ENCODE measurements at places on chromosomes 7 and 10.

GRCh38 chr7:131100357-131101054 lies 227.2 kb upstream of the MKLN1 start:
- DNase-seq = no peak

- no peak for DNase-seq
Observed at GRCh38 chr7:35336444-35336843, 82.5 kb upstream of the TBX20 start.

DNA sequence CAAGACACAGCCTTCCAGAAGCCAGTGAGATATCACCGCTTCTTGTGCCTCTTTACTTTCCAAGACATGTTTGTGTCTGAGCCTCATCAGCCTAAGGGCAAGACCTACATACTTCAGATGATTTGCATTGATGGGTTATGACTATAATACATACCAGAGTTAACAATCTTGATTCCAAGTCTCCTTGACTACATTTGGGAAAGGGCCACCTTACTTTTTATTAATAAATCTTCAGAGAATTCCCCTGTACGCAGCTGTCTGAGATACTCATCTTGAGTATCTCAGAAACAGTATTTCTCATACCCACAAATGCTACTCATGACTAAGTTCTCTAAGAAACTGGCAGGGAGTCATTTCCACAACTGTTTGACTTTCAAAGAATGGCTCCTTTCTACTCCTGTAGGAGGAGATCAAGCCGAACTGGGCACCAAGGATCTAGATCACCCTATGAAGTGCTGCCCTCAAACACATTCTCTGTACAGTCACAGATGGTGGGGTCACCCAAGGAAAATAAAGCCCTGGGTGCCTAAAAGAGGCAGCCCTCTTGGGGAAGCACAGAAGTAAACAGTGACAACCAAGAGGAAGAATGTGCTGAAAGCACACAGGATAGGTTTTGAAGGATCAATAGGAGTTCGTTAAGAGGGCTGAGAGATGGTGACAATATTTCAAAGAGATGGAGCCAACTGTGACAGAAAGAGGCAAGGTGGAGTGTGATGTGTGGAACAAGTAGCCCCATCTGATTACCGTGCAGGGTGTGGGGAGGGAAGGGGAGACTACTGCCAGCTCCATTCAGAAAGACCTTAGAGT lies 138.9 kb downstream of the JAZF1 start:
- DNase-seq = no peak

DNA sequence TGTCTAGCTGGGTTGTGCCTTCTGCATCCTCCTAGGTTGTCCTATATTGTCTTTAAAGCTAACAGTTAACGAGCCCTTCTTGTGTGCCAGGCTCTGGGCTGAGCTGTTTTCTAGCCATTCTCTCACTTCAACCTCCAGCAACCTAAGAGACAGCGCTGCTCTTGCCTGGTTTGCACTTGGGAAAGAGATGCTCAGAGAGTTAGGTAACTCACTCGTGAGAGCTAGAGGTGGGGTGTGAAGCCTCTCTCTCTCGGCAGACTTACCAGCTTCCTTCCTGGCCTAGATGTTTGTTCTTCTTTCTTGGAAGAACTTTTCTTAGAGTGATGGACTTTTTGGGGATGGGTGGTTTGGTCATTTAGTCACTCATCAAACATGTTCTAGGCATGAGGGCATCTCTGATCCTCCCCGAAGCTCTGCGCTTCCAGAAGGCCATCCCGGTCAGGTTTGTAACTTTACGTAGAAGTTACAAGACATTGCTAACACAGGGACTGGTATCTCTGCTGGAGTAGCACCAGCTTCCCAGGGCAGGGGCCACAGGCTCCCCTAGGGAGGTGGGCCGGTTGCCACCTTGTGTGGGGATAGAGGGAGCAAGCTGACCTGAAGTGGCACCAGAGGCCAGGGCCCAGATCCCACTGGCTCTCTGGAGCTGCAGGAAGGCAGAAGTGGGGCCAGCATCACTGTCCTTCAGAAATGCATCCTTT lies 14.3 kb downstream of the TSPAN15 start:
- DNase-seq = no peak

DNA sequence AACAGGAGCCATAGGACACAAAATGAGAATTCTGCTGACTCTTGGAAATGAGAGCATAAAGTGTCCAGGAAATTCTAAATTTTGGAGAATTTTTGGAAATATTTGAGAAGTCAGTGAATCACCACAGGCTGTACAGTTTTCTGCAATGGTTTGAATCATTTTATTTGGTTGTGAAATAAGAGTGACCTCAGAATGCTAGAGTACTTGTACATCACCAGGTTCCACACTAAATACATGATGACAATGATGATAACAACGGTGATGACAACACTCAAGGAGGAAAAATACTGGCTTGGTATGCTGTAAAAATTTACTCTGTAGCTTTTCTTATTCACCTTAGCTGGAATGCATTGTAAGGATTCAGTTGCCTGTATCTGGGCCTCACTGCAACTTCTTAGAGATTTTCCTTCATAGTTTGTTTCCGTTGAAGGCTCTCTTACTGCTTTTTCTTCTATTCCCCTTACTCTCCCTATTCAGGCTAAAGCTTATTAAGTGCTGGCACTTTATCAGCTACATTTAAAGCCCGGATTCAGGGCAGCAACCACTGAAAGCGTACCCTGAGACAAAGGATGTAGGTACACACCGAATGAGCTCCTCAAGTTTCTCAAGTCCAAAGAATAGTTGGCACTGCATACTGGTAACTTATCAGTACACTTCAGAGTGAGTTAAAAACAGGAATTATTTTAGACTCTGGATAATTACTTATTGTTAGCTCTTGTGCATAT lies 30.2 kb upstream of the NME8 start:
- DNase-seq = no peak

DNA sequence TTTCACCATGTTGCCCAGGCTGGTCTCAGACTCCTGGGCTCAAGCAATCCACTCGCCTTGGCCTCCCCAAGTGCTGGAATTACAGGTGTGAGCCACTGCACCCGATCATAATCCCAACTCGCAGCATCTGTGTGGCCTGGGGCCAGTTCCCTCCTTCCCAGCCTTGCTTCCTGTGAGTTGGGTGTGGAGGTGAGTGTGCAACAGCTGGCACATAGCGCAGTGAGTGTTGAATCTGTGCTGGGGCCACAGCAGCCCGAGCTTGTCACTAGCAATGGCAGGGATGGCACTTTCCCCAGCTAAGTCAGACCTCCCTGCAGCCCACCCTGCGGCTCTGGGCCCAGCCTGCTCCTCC lies 12.2 kb downstream of the TMEM184A start:
- DNase-seq = no peak

DNA sequence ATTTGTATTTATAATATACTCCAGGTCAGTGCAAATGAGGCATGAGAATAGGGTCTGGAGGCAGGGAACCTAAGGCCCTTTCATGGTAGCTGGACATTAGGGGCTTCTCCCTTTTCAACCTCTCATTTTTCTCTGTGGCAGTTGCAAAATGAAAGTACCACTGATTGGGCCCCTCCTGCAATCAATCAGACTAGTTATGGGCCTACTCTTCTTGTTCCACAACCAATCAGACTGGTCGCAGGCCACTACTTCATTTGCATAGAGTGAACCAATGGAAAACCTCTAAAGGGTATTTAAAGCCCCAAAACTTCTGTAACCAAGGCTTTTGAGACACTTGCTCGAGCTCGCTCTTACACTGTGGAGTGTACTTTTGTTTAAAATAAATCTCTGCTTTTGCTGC lies 10.0 kb upstream of the PRPS1L1 start:
- DNase-seq = no peak
